ENCODE measurements at places on chromosomes 2 and 18.

DNA sequence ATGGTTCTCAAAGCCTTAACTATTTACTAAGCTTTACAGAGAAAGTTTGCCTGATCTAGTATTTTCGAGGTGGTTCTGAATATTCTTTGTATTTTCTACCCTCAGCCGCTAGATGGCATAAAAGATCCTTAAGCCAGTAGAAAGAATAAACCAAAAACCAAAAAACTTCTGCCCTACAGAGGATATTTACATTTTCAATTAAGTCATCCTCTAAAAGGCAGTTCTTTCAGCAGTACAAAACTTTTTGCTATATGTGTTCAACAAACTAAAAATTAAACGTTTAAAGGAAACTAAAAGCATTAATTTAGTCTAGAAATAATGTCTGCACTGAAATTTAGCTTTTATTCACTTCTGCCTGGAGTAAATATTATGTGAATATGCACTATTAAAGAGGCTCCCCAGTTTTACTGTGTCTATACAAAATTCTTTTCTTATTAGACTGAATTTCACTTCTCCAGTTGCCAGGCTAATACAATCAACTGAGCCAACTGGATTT lies 297.5 kb downstream of the PIEZO2 start:
- DNase-seq, result no peak

DNA sequence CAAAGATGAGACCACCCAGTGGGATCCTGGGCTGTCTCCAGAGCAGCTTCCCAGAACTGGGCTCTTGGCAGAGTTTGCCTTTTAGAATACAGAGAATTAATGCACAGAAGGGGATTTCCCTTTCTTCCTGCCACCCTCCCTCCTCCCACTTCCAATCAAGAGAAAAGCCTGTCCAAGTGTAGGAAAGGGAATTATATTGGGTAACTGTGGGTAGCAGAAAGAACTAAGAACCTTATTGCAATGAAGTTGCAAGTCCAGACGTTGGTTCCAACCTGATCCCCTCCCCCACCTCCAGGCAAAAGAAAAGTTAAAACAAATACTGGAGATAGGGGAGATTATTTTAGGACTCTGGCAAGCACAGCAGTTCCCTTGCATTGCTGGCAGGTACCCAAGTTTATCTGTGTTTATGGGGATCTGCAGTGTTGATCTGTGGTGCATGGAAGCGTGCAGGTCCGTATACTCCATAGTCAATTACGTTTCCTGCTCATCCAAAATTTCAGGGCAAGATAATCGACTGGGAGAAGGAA lies 114.3 kb downstream of the PRKCE start:
- DNase-seq, result no peak

- no peak for DNase-seq
Observed at GRCh38 chr2:189091253-189091652, 88.3 kb downstream of the COL5A2 start.

- DNase-seq, result no peak
Observed at GRCh38 chr18:11154368-11154989, 5.1 kb upstream of the PIEZO2 start.

DNA sequence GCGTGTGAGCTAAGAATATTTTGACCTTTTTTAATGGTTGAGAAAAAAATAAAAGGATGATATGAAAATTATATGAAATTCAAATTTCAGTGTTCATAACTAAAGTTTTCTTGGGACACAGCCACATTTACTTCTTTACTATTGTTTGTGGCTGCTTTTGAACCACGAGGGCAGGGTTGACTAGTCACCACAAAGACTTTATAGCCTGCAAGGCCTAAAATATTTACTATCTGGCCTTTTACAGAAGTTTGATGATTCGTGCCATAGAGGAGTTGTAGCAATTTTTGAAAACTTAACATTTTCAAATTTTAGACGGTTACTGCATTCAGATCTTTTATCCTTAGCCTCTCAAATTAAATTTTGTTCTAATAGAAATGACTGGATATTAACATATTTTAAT lies 69.9 kb downstream of the LIMS1 start:
- no peak for DNase-seq

GRCh38 chr2:25700221-25700660 lies 26.9 kb upstream of the DTNB start:
- no peak for DNase-seq

DNA sequence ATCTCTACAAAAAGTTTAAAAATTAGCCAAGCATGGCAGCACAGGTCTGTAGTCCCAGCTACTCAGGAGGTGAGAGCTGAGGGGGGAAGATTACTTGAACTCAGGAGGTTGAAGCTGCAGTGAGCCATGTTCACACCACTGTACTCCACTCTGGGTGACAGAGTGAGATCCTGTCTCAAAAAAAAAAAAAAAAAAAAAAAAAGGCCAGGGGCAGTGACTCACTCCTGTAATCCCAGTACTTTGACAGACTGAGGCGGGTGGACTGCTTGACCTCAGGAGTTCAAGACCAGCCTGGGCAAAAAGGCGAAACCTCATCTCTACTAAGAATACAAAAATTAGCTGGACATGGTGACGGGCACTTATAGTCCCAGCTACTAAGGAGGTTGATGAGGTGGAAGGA lies 37.0 kb downstream of the PUM2 start:
- DNase-seq, result no peak

GRCh38 chr2:134259571-134259970 lies 5.7 kb downstream of the MGAT5 start:
- DNase-seq, result no peak
